ENCODE measurements at places on chromosomes 12 and 14.

GRCh38 chr12:2640709-2641108 is 154.1 kb upstream of the FKBP4 start:
- DNase-seq, result no peak

DNA sequence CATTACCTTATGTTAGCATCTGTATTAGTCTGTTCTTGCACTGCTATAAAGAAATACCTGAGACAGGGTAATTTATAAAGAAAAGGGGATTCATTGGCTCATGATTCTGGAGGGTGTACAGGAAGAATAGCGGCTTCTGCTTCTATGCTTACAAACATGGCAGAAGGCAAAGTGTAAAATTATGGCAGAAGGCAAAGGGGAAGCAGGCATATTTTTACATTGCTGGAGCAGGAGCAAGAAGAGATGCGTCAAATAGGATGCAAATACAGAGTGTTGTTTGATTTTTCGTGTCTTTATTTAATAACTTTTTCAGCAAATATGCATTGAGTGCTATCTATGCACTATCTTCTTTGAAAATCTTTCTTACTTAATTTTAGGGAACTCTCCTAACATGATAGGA is 210.7 kb upstream of the SSTR1 start:
- no peak for DNase-seq

- no peak for DNase-seq
Measured at GRCh38 chr12:25322351-25322750, 71.6 kb upstream of the KRAS start.

DNA sequence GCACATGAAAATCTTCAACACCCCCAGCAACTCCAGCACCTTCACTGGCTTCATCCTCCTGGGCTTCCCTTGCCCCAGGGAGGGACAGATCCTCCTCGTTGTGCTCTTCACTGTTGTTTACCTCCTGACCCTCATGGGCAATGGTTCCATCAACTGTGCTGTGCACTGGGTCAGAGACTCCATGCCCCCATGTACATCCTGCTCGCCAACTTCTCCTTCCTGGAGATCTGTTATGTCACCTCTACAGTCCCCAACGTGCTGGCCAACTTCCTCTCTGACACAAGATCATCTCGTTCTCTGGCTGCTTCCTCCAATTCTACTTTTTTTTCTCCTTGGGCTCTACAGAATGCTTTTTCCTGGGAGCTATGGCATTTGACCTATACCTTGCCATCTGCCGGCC is 11.5 kb upstream of the OR11G2 start:
- peak; percentile 3 for DNase-seq

- peak; percentile 38 for DNase-seq
Measured at GRCh38 chr14:28751467-28752058, 15.0 kb upstream of the FOXG1 start.

DNA sequence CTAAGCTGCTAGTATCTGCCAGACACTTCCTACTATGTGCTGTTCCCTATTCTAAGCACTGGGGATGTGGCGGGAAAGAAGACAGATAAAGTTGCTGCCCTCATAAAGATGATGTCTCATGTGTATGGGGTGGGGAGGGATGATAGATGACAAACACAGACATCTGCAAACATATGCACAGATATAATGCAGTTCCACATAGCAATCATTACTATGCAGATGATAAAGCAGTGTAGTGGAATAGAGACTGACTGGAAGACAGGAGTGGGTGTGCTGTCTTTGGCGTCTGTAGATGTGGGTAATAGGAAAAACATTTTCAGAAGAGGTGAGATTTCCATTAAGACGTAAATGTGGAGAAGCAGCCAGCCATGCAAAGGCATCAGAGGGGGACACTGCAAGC is 243.6 kb downstream of the DPY19L2 start:
- DNase-seq, result no peak

- no peak for DNase-seq
Measured at GRCh38 chr14:93643127-93643526, 145.2 kb downstream of the PRIMA1 start.

DNA sequence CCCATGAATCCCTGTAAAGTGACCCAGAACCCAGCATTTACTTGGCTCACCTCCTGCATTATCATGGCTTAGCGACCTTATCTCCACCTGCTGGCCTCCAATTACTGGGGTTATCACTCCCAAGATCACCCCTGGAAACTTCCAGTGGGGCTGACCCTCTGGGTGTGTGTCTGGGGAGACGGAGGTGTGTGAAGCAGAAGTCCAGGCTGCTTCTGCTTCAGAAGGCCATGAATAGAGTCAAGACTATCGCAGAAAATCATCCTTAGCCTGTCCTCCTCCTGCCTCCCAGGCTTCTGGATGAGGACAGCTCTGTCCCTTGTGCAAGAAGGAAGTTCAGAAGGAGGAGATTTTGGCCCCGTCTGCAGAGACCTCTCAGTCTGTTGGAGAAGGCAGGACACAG is 408 bp upstream of the KRT72 start:
- DNase-seq, result no peak

DNA sequence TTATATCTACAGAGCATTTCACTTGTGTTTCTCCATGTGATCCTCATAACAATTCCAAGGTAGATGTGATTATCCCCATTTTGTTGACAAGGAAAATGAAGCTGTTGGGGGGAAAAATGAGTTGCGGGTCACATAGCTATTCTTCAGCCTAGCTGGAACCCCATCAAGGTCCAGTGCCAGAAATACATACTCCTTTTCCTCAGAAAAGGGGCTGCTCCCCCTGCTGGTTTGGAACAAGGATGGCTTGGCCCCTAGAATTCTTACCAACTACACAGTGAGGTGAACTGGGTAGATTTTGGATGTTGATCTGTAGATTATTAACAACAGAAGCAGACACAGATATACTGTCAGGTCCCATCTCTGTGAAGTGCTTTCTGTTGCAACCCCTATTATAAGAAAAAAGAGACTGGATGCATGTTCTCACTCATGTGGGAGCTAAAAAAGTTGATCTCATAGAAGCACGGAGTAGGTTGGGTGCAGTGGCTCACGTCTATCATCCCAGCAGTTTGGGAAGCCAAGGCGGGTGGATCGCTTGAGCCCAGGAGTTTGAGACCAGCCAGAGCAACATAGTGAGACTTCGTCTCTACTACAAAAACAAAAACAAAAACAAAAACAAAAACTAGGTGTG is 8.9 kb downstream of the IKZF4 start:
- DNase-seq, result peak; percentile 15

GRCh38 chr14:38808734-38809455 is 294.1 kb downstream of the SEC23A start:
- no peak for DNase-seq

- DNase-seq, result no peak
Measured at GRCh38 chr12:120262852-120263747, 2.4 kb downstream of the PXN start.

DNA sequence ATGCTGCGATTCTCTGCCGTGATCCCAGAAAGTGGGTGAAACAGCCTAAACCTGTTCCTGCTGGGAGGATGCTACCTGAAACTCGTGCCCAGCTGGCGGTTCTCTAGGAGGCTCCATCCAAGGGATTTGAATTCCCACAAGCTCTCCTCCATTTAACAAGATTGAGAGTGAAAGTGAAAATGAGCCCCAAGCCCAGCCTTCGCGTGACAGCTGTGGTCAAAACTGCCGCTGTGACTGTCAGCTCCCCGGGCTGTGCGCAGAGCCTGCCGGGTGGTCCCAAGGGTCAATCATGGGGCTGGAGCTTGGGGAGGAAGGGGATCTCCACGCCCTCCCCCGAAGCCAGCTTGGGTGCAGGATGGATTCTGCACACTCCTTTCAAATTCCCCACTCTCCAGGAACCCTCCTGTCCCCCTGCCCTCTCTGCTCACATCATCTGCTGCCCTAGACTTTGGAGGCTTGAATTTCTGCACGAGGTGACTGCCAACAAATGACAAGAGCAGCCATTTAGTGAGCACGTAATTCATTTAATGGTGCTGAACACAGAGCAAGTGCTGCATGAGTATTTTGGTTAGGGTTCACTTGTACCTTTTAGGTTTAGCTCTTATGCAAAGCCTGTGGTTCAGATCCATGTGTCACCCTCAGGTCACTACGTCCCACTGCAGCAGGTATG is 5.3 kb downstream of the ASB2 start:
- DNase-seq, result no peak

DNA sequence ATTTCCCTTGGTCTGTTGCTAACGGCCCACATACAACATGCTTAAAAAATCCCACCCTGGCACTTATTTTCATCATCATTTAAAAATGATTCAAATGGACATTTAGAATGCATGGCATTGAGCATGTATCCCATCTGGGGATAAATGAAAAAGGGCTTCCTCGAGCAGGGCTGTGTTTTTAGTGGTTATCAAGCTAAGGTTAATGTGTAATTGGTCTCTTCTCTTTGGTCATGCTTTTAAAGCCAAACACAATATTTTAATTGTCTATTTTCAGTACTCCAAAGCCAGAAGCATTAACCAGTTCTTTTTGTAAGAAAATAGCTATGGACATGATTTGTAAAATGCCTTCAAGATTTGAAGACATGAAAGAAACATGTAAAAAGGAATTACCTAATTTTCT is 1.9 kb upstream of the TRHDE start:
- no peak for DNase-seq

- DNase-seq, result no peak
Measured at GRCh38 chr14:104451474-104451873, 128.1 kb upstream of the C14orf180 start.

DNA sequence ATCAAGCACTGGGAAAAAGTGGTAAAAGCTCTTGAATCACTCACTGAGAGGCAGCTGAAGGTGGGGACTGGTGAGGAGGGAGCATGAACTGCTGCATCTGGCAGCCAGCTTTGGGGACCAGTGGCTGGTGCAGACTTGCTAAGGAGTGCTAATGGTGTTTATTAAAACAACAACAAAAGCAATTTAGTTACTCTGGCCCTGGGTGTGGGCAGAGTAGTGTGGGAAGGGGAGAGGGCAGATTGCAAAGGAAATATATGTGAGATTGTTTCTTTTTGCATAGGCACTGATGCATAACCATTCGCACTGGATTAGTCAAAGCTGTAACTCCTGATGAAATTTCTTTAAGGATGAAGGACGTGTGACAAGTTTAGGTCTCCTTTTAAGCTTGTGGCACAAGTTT is 8.1 kb downstream of the TXNRD1 start:
- no peak for DNase-seq

DNA sequence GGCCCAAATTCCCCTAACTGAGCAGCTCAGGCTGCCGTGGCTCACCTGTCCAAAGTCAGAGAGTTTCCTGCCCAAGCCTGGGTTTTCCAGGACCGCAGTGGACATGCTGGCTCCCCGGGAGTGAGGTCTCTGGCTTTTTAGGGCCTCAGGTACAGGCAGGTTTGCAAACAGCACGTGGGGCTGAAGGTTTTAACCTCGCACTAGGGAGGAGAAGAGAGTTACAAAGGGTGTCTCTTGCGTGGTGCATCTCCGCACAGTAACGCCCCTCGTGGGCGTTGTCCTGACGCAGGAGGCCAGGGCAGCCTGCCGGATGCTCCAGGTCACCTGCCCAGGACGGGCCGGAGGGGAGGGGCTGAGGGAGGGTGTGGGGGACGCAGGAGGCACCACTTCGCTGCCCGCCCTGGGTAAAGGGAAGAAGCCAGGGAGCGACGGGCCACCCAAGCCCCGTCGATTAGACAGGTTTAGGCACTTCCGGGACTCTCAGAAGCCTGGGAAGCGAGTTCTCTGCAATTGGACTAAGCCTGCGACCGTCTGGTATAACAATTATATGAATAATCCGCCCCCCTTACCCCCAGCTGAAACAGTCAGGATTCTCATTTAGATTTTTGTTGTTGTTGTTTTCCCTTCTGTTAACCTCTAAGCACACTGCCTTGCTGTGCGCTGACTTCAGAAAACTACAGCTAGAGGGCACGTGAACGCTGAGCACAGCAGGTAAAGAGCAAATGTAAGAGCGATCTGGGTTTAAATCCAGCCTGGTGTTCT is at the start of gene PAH:
PAH (minus strand) TSS at position 219 of the 762 bp plus-strand sequence; CDS start at position 105, 114 bp downstream.
- DNase-seq, result no peak

DNA sequence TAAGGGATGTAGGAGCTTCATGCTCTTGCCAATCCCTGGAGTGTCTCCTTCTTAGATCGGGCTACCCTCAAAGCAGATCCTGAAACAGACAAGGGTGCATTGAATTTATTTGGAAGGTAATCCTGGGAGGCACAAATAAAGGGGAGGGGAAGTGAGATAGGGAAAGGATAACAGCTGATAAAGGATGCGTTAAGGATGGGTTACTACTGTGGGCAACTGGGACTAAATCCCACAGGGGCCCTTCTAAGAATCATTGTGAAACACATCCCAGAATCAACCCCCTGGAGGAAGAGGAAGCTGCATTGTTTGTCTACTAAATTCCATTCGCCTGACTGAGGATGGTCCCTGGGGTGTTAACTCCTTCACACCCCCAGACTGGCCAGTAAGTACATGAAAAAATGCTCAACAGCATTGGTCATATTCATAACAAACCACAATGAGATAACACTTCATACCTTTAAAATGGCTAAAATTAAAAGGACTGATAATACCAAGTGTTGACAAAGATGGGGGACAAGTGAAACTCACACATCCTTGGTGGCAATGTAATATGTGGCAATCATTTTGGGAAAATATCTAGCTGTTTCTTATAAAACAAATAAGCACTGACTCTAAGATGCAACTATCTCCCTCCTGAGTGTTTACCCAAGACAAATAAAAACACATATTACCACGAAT is 37.0 kb upstream of the CMKLR1 start:
- no peak for DNase-seq

DNA sequence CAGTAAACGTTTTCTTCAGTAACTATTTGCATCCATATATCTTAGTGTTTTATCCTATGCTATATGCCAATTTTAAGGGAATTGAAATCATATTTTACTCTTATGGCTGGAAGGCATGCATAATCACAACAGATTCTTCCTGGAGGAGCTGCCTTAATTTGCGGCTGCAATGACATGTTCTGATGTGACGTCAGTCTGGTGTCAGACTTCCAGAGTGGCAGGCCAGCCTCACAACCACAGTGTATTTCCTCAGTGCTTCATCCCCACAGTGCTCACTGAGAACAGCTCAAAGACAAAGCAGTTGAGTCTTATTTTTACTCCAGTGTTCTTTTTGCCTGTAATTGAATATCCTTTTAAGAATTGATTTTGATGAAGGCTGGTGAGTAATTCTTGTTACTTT is 107.1 kb downstream of the PLEKHA5 start:
- peak; percentile 35 for DNase-seq

- no peak for DNase-seq
Measured at GRCh38 chr14:97025722-97026121, 228.5 kb downstream of the VRK1 start.

GRCh38 chr12:76866726-76867125 is 12.1 kb downstream of the CSRP2 start:
- no peak for DNase-seq

GRCh38 chr12:132638541-132639408 is 20.2 kb downstream of the P2RX2 start:
- no peak for DNase-seq

DNA sequence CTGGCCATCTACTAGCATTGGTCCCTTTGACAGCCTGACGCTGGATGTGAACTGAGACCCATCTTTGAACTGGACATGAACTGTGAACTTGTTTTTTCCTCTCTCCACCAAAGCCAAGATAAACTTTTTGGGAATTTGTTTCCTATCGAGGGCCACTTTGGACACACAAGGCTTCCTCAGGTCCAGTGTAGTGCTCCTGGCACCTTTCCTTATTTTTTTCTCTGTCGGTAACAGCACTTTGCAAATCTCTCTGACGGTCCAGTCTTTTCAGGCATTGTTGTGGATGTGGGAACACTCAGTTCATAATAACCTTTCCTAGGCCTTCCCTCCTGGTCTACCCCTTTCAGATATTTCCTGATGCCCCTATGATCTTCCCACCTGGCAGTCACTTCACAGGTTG is 5.0 kb downstream of the KCNA1 start:
- no peak for DNase-seq

GRCh38 chr12:51028126-51028812 is 2.1 kb upstream of the SLC11A2 start:
- DNase-seq, result peak; percentile 63

All from midbrain (tissue), 1 donor.